Sigmoid colon (tissue), 7 donors: ENCODE measurements at places on chromosomes 3 and 15. TPM values are rescaled to one million over a fixed set of nuclear protein-coding genes. Genes with fewer than 3 reads are reported as not detected.
A peak's percentile ranks its signal among the peaks of the same experiment; 100 is the strongest.

RBP2 gene
- not detected for total RNA-seq

DNA sequence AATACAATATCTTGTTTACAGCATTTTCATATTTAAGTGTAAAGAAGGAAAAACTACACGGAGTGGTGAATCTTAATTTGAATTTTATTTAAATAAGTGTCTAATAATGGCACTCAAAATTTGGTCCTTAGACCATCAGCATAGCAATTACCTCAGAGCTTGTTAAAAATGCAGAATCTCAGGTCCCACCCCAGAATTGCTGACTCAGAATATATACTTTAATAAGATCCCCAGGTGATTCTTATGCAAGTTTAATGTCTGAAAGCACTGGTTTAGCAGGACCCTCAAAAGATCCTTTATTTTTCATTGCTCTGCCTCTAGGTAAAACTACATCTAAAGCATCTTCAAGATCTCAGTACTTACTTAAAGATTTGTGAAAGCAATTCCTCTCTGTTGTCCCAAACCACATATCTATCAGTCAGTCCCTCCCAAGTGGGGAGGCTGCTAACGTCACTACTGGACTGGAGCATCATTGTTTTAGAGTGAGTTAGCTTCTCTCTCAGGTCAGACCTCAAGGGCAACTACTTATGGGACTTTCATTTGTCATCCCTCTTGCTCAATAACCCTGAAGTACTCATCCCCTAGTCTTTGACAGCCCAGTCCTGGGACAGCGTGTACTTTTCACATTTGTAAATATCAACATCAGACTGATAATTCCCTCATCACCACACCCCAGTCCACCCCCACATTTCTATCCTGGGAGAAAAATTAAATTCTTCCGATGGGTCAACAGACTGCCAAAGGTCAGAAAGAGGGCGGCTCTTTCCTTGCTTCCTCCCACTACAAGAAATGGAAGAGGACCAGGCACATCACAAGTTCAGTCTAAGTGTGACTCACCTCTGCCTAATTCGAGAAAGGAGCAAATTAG is 76.7 kb downstream of the CBLB start:
- DNase-seq: peak; percentile 93

- DNase-seq: no peak
Measured at GRCh38 chr3:185087419-185087818, 65.4 kb downstream of the C3orf70 start.

NR2F2 gene
- total RNA-seq: 24.0 TPM

GOLGA8S gene
- total RNA-seq: 0.33 TPM

GRCh38 chr3:64837126-64837738 is 149.4 kb upstream of the ADAMTS9 start:
- no peak for DNase-seq
